ENCODE measurements at places on chromosomes 6 and 20. TPM values are rescaled to one million over a fixed set of nuclear protein-coding genes. Genes with fewer than 3 reads are reported as not detected.

The TSBP1 gene
- total RNA-seq = not detected

The GTSF1L gene
- not detected for total RNA-seq

The EPPIN gene
- not detected for total RNA-seq

The GTPBP2 gene
- total RNA-seq = 78.4 TPM

The C2 gene
- total RNA-seq = 1.4 TPM

The WFDC5 gene
- not detected for total RNA-seq

The FAM83B gene
- not detected for total RNA-seq

The SIRPB2 gene
- not detected for total RNA-seq

The CRISP3 gene
- total RNA-seq = not detected

The BPIFA1 gene
- total RNA-seq = not detected
